Stimulated activated CD4-positive, alpha-beta T cell treated with anti-CD3 and anti-CD28 coated beads, TNF-alpha, amount 100 ng/mL, for 24 hours (primary cell): ENCODE measurements at places on chromosomes 2 and 18.

GRCh38 chr2:159149747-159150146, 136.8 kb downstream of the WDSUB1 start:
- DNase-seq: no peak

GRCh38 chr18:43719267-43719795, 442.0 kb upstream of the SYT4 start:
- DNase-seq: no peak

- DNase-seq: no peak
Measured at GRCh38 chr2:222196159-222196558, 102.6 kb downstream of the PAX3 start.

- no peak for DNase-seq
Measured at GRCh38 chr2:237361194-237362004, 52.6 kb downstream of the COL6A3 start.

DNA sequence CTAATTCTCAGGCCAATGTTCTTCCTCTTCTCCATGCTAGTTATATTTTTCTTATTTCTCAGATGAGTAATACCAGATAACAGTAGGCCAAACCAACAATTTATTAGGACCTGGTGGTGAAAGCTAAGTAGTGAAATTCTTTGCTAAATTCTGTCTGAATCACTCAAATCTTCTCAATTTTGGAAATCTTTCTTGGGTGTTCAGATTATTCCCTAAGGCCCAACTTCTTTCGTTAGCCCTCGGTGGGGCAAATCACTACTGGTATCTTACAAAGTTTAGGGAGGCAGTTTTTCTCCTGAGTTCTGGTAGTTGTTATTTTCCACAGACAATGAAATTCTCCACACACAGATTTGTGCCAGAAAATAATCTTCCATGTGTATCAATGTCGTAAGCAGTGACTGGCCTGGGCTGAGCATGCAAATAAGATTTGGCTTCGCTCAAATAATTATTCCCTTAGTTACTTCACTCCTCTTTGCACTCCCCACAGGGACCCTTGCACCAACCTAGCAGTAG, 443.5 kb upstream of the SLC14A2 start:
- no peak for DNase-seq

GRCh38 chr2:144183727-144184126, 336.2 kb downstream of the ZEB2 start:
- DNase-seq: peak; percentile 66

DNA sequence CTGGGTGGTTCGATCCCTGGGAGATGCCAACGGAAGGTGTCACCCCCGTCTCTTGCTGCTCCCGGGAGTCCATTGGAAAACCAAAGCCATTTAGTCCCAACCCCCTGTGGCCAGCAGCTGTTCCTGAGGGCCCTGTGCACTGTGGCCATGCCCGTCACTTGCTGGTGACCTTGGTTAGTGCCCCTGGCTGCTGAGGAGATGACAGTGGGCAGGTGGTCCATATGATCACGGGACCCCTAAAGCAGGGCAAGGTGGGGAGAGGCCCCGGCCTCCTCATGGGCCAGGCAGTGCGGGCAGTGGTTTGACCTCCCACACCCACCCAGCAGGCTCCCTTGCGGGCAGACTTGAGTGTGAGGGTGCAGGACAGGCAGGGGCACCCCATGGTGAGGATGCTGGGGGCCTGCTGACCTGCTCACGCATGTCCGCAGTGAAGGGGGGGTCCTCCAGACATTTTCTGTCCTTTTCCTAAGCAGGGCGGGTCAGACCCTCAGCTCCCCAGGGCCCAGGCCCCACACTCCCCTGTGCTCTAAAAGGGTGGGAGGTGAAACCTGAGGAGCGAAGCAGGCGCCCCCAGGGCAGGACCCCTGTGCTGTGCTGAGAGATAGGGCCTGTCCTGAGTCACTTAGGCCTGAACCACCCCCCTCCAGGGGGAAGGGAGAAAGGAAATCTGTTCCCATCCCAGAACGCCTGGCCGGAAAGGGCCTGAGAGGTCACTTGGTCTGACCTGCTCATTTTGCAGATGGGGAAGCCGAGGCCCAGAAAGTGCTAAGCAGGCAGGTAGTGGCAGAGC, 6.8 kb downstream of the ITM2C start:
- DNase-seq: no peak
